ENCODE measurements at places on chromosomes 1 and 21.
A peak's percentile ranks its signal among the peaks of the same experiment; 100 is the strongest.

GRCh38 chr1:186374303-186375151, 526 bp downstream of the TPR start:
- DNase-seq, result no peak

- no peak for DNase-seq
Observed at GRCh38 chr1:185837711-185838110, 103.5 kb downstream of the HMCN1 start.

GRCh38 chr1:78091215-78091813, 45.5 kb downstream of the GIPC2 start:
- DNase-seq, result no peak

- peak; percentile 24 for DNase-seq
Observed at GRCh38 chr21:42818328-42818749, 61.0 kb downstream of the WDR4 start.

GRCh38 chr1:45843474-45843905, 40.1 kb downstream of the MAST2 start:
- DNase-seq, result no peak

- DNase-seq, result peak; percentile 28
Observed at GRCh38 chr1:206634365-206635079, 814 bp upstream of the DYRK3 start.

DNA sequence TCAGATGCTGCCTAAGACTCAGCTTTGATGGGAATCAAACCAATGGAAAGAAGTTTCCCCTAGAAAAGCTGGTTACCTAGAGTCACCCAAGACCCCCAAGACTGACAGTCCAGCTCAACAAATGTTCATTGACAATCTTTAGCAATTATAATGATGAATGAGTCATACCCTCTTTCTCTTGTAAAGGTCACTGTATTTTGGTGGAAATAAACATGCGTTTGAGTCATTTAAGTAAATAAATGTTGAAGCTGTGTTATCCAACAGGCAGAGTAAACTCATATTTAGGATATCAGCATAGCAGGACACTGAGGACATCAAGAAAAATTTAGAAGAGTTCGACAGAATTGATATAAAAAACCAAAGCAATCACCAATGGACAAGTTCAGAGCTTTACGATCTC, 295.9 kb downstream of the RGS7 start:
- DNase-seq, result no peak

DNA sequence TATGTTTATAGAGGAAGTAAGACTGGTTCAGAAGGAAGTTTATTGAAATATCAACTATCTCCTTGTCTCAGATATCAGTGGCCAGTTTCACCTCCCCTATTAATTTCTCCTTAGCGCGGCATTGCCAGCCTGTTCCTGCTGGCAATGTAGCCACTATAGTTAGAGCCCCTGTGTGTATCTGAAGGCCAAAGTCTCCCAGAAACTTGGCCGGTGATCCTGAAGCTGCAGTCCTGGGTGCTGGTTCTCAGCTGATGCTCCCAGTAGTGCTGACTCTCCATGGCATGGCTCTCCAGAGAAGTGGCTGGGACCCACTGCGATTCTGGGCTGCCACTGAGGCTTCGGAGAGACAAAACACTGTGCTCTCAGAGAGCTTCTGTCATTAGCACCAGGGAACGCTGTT, 59.9 kb downstream of the TNN start:
- DNase-seq, result no peak

DNA sequence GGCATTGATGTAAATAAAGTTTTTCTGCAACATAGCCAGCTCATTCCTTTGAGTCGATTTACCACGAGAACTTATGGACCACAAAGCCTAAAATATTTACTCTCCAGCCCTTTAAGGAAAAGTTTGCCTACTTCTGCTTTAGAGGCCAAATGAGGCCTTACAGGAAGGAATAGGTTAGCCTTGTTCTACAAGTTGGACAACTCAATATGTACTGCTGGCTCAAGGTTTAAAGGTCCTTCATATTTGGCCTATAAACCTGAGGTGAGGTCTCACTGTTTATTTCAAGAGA, 144.5 kb upstream of the DNAH14 start:
- DNase-seq, result no peak

- no peak for DNase-seq
Observed at GRCh38 chr1:211925016-211925415, 94.5 kb upstream of the LPGAT1 start.
